ENCODE measurements at places on chromosomes 4 and X.

- peak; percentile 94 for DNase-seq
These were observed 53.0 kb upstream of the DAPP1 start for GRCh38 chr4:99763635-99764101.

DNA sequence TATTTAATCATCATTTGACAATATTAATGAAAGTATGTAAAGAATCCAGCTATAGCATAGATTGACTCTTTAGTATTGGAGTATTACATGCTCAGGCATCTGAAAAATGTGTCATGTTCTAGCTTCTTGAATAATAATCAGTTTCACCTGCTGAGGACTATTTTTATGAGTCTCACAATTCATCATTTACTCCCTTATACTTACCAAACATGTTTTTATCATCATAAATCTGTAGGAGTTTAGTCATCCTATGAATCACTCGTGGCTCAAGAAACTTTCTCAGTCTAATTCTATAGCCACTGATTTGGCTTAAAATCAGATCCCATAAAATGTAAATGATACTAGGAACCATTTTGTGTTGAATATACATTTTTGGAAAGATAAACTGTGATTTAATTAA lies 1616.1 kb downstream of the C4orf33 start:
- peak; percentile 83 for DNase-seq

GRCh38 chrX:85112293-85112692 lies 108.6 kb downstream of the APOOL start:
- no peak for DNase-seq

- no peak for DNase-seq
These were observed 1534.8 kb downstream of the ARAP2 start for GRCh38 chr4:34709564-34709963.

GRCh38 chr4:150161109-150161508 lies 82.9 kb downstream of the DCLK2 start:
- DNase-seq, result no peak

- peak; percentile 40 for DNase-seq
These were observed 37.4 kb downstream of the MAML3 start for GRCh38 chr4:140116442-140117104.

GRCh38 chr4:25814301-25815136 lies 48.3 kb downstream of the SEL1L3 start:
- no peak for DNase-seq

- DNase-seq, result no peak
These were observed 57.3 kb downstream of the RASL11B start for GRCh38 chr4:52919461-52919860.

- no peak for DNase-seq
These were observed 29.7 kb upstream of the HELT start for GRCh38 chr4:184988611-184989010.

- no peak for DNase-seq
These were observed 39.3 kb downstream of the AFM start for GRCh38 chr4:73520821-73521220.

- no peak for DNase-seq
These were observed 11.6 kb upstream of the DUSP9 start for GRCh38 chrX:153635388-153635787.

DNA sequence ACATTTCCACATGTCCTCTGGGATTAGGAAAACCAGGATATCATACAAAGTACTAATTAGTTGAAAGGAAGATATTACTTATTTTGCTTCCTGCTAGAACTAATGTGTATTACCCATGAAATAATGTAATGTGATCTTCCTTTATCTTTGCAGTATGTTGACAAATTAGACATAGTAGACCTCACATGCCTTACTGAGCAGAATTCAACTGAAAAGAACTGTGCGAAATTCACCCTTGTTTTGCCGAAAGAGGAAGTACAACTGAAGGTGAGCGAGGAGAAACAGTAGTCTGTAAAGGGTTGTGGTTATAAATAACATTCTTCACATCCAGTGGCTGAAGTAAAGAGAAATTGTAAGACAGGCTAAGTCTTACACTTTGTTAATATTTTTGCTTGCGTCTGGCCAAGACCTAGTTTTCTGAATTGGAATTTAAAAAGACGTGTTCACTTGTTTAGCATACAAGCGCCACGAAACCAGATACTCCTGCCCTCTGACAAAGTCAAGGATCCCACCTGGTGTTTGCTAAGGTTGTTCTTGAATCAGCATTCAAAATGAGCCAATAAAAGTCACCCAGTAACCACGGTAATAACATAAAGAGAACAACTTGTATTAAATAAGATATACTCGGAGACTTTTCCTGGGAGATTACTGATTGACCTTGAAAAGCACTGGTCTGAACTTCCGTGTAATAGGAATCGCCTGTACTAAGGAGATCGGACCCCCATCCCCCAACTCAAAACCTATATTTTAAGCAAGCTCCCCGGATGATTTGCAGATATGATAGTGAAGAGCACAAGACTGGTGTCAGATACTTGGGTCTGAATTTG lies 16.9 kb downstream of the STAP1 start:
- no peak for DNase-seq

DNA sequence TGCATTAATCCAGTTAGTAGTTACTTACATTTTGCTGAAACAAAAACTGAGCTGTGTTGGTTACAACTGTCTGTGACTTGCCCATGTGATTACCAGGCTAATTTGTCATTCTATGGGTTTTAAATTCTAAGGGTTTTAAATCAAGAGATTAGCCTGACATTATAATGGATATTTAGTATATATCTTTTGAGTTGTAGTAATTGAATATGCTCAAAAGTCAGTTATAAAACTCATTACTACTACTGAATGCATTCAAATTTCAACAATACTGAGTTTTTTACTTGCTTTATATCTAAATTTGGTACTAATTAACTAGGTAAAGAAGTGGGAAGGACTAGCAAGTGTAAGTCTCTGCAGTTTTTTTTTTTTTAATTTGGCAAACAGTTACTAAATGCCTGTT lies 14.7 kb downstream of the LARP7 start:
- DNase-seq, result no peak
